ENCODE measurements at places on chromosomes 11 and 22.

- no peak for DNase-seq
These were observed 42.1 kb upstream of the KLHL35 start for GRCh38 chr11:75474878-75475766.

DNA sequence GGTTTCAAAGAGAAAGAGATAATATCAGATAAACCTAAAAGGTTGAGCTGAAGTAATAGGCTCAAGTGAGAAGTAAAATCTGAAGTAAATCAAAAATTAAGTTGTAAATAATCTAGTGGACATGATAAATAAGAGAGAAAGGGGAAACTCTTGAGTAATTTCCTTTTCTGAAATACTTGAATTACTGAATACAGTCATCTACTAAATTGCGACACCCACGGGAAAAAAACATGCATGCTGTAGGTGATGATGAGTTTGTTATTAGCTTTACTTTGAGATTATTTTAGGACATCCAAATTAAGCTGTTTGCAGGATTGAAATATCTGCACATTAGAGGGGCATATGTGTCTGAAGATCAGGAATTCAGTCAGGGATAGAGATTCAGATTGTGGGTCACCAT, 50.0 kb upstream of the CARD18 start:
- no peak for DNase-seq

DNA sequence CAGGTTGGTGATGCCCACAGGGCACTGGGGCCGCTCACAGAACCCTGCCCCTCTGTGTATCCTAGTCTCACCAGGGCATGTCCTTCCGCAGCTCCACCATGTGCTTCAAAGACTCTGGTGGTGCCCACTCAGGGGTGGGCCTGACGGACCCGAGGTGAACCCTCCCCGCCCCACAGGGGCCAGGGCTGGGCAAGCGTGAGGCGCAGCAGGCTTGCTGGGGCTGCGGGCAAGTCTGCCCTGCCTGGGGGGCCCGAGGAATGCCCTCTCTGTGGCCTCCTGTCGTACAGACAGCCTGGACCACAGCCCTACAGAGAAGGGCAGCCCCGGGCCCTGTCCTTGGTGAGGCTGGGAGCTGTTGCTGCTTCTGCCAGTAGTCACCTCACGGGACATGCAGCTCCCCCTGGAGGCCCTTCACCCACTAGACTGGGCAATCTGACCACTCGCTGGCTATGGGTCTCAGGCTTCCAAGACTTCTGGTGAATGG, 40.2 kb downstream of the TBX1 start:
- no peak for DNase-seq

DNA sequence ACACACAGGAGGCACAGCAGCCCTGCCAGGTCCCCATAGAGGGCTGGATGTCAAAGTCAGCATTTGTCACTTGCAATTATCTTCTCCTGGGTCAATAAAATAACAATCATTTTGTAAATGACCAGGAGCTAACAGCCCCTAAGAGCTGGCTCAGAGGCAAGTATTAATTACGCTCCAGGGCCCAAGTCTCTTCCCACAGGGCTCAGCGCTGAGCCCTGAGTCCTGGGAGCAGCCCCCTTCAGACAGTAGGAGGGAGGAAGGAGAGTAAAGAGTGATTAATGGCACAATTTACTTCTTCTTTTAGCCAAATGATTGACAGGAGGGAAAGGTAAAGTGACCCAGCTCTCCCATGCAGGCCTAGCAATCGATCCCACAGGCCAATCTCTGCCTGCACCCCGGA, 99.0 kb upstream of the DRD2 start:
- DNase-seq, result no peak

DNA sequence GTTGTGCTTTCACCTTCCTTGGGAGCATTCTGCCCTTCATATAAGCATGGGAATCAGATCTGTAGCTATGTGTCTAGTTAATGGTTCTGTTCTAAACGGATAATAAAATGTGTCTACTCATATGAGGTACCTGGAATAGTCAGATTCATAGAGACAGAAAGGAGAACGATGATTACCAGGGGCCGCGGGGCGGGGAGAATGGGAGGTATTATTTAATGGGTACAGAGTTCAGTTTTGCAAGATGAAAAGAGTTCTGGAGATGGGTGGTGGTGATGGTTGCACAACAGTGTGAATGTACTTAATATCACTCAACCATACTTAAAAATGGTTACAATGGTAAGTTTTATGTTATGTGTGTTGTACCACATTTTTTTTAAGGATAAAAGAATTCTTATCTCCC, 10.0 kb upstream of the ABCC8 start:
- no peak for DNase-seq

- no peak for DNase-seq
These were observed 229.5 kb downstream of the METTL15 start for GRCh38 chr11:28337701-28338100.

DNA sequence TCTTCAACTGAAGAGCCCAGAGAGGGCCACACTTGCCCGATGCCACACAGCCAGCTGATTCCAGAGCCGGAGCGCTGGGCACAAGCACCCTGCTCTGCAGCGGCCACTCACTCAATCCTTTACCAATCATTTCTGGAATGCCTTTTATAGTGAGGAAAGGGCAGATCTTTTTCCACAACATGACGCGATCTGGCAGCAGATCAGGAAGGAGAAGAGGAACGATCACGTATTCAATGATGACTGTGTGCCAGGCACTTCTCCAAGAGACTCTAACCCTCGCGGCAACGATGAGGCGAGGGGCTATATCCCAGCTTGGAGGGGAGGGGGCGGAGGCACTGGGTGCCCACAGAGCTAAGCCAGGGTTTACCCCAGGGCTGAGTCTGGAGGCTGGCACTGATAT, 56.3 kb upstream of the TCF20 start:
- DNase-seq, result no peak

DNA sequence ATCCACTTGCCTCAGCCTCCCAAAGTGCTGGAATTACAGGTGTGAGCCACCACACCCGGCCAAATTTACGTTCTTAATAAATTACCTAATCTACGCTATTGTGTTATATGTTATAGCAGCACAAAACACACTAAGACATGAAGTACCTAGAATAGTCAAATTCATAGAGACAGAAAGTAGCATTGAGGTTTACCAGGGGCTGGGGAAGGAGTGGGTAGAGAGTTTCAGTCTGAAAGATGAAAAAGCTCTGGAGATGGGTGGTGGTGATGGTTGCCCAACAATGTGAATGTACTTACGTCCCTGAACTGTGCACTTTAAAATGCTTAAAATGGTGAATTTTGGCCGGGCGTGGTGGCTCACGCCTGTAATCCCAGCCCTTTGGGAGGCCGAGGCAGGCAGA, 65.7 kb upstream of the NUP50 start:
- DNase-seq, result no peak

DNA sequence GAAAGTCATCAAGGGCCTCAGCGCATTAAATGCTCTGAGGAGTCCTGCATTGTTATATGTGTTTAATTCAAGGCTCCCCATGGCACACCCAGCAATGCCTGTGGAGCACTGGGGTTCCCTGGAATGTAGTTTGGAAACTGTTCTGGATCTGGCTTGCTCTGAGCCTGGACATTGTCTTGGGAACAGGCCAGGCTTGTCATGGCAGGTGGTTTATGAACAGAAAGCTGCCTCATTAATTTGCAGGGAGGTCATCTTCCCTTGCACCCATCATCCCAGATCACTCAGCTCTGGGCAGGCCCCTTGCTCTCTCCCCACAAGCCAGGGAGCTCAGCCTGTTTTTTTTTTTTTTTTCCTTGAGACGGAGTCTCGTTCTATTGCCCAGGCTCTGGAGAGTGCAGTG, 32.9 kb downstream of the RPS6KA4 start:
- no peak for DNase-seq

DNA sequence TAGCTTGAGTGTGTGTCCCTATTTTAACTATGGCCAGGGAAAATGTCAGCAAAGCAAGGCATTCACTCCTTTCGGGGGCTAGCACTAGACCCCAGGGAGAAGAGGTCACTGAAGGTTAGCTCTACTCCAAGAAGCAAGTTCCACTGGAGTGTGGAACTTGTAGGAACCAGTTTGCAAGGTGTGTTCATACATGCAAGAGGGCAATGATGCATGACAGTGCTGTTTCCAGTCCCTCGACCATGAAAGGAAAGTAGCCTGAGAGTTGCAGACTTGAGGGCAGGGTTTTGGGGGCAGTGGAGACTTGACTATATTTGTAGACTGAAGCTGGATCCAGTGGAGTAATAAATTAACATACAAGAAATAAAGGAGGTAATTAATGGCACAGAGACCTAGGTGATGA, 21.6 kb upstream of the SLC36A4 start:
- no peak for DNase-seq

Data from stimulated activated CD4-positive, alpha-beta T cell treated with anti-CD3 and anti-CD28 coated beads, Interleukin-15, amount 100 ng/mL, for 1 hour (primary cell).